ENCODE measurements at places on chromosomes 2 and 18. TPM values are rescaled to one million over a fixed set of nuclear protein-coding genes. Genes with fewer than 3 reads are reported as not detected.

Gene ARHGAP25
- 13.2 TPM for total RNA-seq

Gene CCL20
- total RNA-seq = not detected

GRCh38 chr2:170886386-170886785 lies 42.7 kb upstream of the GORASP2 start:
- DNase-seq = no peak

DNA sequence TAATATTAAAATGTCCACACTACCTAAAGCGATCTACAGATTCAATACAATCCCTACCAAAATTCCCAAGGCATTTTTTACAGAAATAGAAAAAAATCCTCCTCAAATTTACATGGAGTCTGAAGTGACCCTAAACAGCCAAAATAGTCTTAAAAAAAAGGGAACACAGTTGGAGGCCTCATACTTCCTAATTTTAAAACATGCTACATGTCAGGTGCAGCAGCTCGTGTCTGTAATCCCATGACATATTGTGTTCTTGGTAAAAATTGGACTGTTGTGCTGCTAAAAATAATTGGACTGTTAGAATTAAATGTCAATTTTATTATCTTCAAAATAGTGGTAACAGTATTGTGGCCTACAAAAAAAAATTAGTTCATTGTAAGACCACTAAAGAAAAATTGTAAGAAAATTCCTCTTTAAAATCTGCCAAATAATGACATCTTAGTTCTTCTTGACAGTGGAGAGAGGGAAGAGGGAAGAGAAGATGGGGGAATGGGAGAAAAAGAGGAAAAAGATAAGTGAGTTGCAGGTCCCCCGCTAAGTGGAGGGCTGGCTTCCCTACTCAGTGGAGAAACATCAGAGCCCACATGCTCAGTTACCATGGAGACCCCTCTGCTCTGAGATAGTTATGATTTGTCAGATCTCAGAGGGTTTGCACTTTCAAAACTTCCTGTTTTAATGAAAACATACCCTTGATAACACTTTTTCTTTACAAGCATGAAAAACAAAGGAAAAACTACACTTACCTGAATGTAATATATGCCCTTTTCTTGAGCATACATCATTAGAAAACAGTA lies 46.5 kb downstream of the UNC50 start:
- no peak for DNase-seq

- no peak for DNase-seq
These were observed 212.4 kb downstream of the SLC4A10 start for GRCh38 chr2:161836664-161837063.

GRCh38 chr2:195561116-195561921 lies 95.7 kb upstream of the SLC39A10 start:
- no peak for DNase-seq

DNA sequence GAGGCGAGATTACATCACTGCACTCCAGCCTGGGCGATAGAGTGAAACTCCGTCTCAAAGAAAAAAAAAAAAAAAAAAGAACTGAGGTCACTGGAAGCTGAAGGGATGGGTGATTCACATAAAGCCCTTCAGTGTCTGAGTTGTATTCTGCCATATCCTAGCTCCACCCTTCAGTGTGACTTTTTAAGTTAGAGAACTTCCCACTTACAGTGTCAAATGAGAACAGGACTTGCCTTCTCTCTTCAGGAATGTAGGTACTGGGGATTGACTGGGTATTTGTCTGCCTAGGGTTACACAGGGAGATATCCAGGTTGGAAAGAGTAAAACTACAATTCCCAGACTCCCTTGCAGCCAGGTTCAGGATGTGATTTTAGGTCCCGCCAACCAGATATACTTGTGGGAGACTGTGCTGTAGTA lies 37.9 kb downstream of the EHD3 start:
- DNase-seq = no peak

Data from K562 (cell line).